ENCODE measurements at places on chromosomes 4 and X.

GRCh38 chrX:109936114-109936513 lies 66.8 kb upstream of the TMEM164 start:
- DNase-seq = no peak

DNA sequence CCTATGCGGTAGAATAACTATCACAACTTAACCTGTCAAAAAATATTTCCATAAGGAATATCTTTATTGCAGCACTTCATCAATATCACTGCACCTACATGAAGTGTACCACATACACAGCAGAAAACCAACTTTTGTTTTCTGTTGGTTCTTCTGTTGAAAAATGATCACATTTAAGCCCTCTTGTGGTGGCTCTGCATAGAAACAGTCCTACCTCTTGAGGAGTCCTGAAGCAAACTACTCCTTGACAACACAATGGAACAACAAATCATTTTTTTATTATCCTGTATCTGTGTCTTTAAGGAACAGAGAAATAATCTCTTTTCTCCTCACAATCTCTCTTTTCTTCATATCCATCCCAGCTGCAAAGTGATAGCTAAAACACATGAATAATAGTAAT lies 39.8 kb upstream of the ATOH1 start:
- DNase-seq = no peak

DNA sequence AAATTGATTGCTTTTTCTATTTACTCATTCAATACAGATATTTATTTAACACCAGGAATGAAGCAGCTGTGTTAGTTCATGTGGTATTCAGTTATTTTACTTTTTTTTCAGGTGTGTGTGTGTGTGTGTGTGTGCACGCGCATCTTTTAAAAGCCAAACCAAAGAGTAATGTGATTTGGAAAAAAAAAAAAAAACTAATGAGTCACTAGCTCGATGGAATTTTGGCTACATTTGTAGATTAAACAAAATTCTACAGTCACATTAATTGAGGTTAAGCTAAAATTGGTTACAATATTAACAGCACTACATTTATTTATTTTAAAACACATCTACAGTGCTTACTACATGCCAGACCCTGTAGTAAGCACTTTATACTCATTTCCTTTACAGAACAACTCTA lies 66.8 kb downstream of the HHIP start:
- DNase-seq = no peak

DNA sequence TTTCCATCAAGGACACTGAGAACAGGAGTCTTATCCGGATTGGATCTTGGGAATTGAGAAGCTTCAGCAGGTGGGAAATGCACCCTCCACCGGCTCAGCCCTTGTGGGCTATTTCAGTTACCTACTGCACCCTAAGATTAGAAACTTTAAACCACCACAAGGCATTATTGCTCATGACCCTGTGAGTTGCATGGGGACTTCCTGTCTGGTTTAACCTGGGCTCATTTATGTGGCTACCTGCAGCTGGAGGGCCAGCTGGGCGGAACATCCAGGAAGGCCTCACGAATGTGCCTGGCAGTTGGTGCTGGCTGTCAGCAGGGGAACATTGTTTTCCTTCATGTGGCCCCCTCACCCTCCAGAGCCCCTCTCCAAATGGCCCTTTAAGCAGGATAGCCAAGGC lies 164.1 kb downstream of the DEFB131A start:
- DNase-seq = no peak

GRCh38 chrX:45385757-45386156 lies 185.1 kb upstream of the DIPK2B start:
- DNase-seq = no peak

GRCh38 chrX:23919706-23920320 lies 12.0 kb downstream of the CXorf58 start:
- no peak for DNase-seq

DNA sequence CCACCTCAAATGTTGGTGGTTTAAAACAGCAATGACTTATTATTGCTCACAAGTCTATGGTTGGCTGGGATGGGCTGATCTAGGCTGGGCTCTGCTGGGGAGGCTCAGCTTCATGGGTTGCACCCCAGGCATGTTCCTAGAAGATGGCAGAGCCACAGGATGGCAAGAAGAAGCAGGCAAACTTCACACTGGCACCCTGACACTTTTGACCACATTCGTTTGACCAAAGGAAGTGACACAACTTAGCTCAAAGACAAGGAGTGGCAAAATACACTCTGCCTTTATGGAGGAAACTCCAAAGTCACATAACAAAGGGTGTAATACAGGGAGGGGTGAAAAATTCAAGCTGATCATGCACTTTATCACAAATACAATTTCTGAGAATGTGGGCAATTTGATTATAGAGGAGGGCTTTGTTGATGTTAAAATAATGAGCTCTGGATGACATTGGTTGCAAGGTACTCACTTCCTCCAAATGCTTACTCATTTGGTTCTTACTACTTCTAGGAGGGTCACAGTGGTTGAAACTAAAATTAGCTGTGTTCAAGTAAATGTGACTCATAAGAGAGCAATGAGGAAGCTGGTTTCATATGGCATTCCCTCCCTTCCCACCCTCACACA lies 249.2 kb upstream of the RPS6KA3 start:
- DNase-seq = no peak

DNA sequence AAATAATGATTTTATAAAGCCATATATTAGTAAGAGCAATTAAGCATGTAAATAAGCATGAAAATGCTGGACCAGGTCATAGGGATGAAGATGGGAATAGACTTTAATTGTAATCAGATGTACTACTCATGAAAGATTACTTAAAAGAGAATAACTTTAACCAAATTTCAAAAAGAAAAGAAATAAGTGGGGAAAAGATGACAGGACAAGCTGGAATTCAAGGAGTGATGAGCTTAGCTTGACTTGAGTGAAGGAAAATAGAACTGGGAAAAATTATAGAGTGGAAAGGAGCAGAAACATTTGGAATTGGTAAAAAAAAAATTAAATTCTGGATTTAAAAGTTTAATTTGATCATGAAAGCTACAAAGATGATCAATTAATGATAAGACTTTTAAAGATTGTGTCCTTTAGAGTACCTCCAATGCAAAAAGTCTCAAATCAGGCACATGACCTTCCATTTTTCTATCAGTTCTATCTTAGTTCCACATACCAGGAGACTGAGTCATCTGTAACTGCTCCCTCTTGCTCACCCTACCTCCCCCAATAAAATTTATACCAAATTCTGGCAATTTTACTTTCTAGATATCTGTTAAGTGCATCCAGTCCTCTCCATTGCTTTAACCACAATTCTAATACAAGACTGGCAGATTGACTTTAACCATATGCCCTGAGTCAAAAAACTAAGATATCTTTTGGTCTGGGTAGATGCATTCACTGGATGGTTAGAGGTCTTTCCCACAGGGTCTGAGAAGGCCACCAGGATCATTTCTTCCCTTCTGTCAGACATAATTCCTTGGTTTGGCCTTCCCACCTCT lies 56.4 kb upstream of the SLIT2 start:
- DNase-seq = no peak

DNA sequence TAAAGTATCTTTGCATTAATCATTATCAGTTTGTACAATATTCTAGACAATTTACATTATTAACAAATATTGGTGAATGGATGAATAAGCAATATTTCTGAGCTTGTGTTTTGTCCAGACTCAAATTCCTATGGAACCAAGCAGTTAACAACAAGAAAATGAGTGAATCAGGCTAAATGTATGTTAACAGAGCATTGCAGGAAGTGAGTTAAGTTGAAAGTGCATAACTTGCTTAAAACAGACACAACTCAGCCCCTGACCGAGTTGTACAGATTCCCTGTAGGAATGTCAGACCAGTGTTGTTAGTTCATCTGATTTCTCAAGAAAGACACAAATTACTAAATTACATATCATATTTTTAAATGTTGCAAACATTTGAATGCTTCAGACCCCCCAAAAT lies 23.7 kb upstream of the CSN1S1 start:
- DNase-seq = no peak

GRCh38 chrX:105973387-105973739 lies 65.2 kb downstream of the SERPINA7 start:
- no peak for DNase-seq

Measured in G401 (cell line).